ENCODE measurements at places on chromosomes 1 and 21.

GRCh38 chr1:199549421-199549820 lies 478.1 kb upstream of the NR5A2 start:
- no peak for DNase-seq

DNA sequence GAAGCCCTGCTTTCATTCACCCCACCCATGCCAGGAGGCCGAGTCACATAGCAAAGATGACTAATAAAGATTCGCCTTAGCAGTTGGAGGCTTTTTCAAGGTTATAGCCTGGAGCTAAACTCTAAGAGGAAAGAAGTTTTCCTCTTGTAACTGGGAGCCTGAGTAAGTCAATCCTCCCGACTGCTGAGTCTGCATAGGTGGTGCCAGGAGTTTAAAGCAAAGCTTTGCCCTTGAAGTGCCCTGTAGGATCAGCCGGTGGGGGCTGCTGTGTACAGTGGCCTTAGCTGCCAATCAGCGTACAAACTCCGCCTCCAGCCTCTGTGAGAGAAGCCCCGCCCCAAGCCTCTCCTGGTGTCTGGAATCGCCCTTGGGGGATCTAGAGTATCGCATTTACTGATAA lies 147.5 kb upstream of the SPATA6 start:
- DNase-seq = no peak

GRCh38 chr1:226967665-226968064 lies 27.6 kb downstream of the COQ8A start:
- DNase-seq = peak; percentile 93

DNA sequence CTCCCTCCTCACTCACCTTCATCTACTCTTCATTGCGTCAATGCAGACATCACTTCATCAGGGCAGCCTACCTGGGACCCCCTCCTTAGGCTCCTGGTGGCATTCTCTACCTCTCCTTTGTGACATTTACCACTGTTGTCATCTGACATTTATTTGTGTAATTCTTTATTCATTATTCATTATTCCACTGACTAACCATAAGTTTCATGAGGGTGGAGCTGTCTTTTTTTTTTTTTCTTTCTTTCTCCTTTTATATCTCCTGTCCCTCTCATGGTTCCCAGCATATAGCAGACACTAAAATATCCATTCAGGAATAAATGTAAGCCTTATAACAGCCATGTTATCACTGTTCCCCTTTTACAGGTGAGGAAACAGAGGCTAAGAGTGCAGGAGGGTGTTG lies 126.8 kb downstream of the KAZN start:
- no peak for DNase-seq

- no peak for DNase-seq
Measured at GRCh38 chr1:26268290-26269197, 11.3 kb upstream of the SH3BGRL3 start.

DNA sequence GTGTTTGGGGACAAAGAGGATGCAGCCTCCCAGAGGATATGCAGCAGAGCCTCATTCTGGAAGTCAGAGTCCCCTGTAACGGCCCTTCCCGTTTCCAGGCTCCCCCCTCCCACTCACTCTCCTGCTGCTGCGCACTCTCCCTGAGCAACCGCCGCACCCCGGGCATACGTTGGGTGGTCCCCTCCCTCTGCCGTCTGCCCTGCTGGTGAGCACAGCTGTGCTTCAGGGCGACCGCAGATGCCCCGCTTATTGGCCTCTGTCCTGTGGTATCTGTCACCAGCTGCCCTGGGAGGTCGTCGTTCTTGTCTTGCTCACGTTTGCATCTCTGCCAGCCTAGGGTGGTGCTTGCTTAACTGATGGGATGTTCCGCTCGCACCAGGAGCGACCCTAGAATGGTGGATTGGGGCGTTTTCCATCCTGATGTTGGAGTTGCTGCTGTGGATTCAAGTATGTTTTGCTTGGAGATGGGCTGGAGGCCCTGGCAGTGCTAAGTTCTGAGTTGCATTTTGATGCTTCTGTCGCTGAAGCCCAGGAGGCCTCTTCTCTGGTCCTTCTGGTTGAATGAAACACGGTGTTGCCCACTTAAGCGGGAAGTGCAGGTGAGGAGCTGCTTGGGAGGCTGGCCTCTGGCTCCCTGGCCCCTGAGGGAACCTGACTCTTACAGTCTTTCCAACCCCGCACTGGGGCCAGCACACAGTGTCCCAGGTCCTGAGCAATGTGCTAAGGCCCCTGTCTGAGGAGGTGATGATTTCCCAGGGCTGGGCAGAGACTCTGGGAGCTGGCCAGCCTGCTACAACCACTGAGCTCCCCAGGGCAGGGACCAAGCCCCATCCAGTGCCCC lies 3.2 kb downstream of the TMEM201 start:
- DNase-seq = no peak

DNA sequence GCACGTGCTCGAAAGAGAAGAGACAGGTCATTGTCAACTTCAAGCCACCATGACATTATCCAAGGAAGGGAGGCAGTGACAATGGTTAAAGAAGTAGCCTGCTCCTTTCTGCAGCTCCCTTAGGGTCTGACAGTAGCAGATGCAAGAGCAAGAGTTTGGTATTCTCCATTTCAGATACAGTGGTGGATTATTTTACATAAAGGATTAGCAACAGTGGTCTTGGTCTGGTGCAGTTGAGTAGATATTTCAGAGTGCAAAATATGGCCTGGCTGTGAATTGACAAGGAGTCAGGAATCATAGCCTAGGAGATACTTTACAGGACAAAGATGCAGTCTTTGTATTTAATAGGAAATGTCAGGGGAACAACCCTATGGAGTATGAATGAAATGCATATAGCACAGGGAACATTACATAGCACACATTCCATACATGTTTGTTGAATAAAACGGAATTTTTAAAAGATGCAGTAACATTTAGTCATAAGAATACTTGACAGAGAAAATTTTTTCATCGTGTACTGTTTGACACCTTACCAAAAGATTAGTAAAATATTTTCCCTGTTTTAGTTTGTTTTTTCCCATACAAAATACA lies 41.8 kb downstream of the CHRM3 start:
- no peak for DNase-seq

DNA sequence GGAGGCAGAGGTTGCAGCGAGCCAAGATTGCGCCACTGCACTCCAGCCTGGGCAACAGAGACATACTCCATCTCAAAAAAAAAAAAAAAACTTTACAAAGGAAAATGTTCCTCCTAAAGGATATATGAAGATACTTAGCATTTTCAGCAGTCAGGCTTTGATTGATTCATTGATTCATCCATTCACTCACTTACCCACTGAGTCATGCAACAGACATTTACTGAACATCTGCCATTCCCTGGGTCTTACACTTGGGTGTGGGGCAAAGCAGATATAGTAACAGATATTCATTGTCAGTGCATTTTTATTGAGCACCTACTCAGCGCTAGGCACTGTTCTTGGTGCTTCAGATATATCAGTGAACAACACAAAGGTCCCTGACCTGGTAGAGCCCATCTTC lies 5.6 kb upstream of the LACTBL1 start:
- no peak for DNase-seq

- DNase-seq = no peak
Measured at GRCh38 chr1:37926038-37926924, 20.6 kb downstream of the INPP5B start.

DNA sequence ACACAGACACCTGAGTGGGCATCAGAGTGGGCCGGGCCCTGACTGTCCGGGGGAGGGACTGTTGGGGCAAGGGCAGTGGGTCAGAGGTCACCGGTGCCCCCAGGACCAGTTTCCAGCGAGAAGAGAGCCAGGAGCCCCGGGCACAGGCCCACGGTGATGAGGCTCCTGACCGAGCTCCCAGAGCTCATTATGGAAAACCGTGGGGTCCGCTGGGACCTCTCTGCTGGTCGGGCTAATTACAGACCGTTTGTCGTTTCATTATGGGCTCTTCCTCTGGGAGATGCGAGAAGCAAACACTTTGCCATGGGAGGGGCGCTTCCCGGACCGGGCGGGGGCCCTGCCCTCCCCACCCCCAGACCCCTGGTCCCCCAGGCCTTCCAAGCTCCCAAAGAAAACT lies 12.0 kb upstream of the TTLL10 start:
- no peak for DNase-seq

GRCh38 chr1:26070296-26070962 lies 3.0 kb upstream of the TRIM63 start:
- DNase-seq = no peak

Data from cerebellar cortex (tissue), 1 donor.